Trophoblast cell (in vitro differentiated cells and primary cell): ENCODE measurements at places on chromosomes 13 and 19.

GRCh38 chr13:60501236-60501635, 104.2 kb downstream of the TDRD3 start:
- DNase-seq, result no peak
- H3K27me3 ChIP-seq, result no peaks in the 10 kb centered on the region
- no peaks in the 10 kb centered on the region for H3K4me1 ChIP-seq
- H3K36me3 ChIP-seq, result peaks cover 19% of the 10 kb centered on the region

GRCh38 chr13:40158218-40158617, 502.8 kb downstream of the COG6 start:
- peaks cover 8% of the 10 kb centered on the region for H3K4me1 ChIP-seq
- no peak overlapping the region for H3K27ac ChIP-seq
- H3K36me3 ChIP-seq, result no peaks in the 10 kb centered on the region

DNA sequence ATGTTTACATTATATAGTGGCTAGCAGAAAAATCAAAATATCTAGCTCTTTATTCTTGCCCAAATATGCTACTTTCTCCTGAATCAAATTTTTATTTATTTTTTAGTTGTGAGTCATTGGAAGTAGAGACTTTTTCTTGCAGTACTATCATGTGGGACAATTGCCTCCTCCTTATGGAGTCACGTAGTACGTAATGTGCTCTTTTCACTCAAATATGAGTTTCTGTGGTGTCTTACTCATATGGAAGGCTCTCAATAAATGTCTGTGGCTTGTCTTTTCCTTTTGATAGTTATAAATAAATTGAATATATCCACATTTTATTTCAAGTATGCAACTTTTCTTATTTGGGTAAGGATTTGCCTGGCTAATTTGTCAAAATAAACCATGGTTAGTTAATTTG, 1411.0 kb upstream of the SLC10A2 start:
- H3K4me3 ChIP-seq, result no peak overlapping the region
- no peaks in the 10 kb centered on the region for H3K27me3 ChIP-seq
- no peak overlapping the region for H3K27ac ChIP-seq
- no peaks in the 10 kb centered on the region for H3K4me1 ChIP-seq
- no peaks in the 10 kb centered on the region for H3K36me3 ChIP-seq
- DNase-seq, result no peak

- H3K4me3 ChIP-seq, result no peak overlapping the region
- no peaks in the 10 kb centered on the region for H3K27me3 ChIP-seq
- H3K4me1 ChIP-seq, result no peaks in the 10 kb centered on the region
- H3K36me3 ChIP-seq, result no peaks in the 10 kb centered on the region
- DNase-seq, result peak; percentile 40
- H3K27ac ChIP-seq, result no peak overlapping the region
These were observed 13.3 kb upstream of the ZNF57 start for GRCh38 chr19:2887391-2887914.

- no peak overlapping the region for H3K27ac ChIP-seq
- H3K36me3 ChIP-seq, result peaks cover 28% of the 10 kb centered on the region
- peak overlapping the region; percentile 94 for H3K4me3 ChIP-seq
- peak; percentile 29 for DNase-seq
These were observed 556 bp downstream of the CACTIN start for GRCh38 chr19:3625996-3626472.

DNA sequence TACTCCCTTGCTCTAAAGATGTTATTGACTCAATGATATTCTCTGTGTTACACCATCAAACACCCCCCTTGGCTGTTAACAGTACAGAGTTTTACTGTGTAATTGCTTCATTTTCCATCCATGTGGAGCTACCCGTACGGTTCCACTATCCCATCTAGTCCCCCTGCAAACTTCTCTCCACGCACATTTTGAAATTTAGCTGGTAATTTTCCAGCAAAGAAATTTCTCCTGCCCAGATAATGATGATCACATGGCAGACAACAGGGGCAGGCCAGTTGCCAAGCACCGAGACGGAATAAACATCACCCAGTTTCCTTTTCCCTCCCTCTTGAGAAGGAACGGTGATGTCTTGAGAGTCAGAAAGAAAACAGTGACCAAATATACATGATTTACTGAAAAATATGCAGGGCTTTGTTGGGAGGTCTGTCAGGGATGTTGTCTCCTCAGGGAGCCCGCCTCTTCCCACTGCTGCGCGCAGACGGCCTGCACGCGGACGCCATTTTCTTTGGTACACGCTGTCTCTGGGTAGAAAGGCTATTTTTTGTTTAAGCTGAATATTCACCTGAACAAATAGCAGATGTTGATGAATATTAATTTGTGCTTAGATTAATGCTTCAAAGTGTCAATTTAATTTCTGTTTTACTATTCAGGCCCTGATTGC, 109.9 kb downstream of the OLFM4 start:
- H3K27ac ChIP-seq, result no peak overlapping the region
- no peak overlapping the region for H3K4me3 ChIP-seq
- no peaks in the 10 kb centered on the region for H3K36me3 ChIP-seq
- no peak for DNase-seq
- H3K4me1 ChIP-seq, result peaks cover 9% of the 10 kb centered on the region
- peaks cover 2% of the 10 kb centered on the region for H3K27me3 ChIP-seq

GRCh38 chr19:38036707-38037611, 130.0 kb downstream of the SIPA1L3 start:
- DNase-seq, result no peak
- H3K36me3 ChIP-seq, result no peaks in the 10 kb centered on the region
- no peak overlapping the region for H3K27ac ChIP-seq
- no peaks in the 10 kb centered on the region for H3K27me3 ChIP-seq
- peaks cover 13% of the 10 kb centered on the region for H3K4me1 ChIP-seq
- no peak overlapping the region for H3K4me3 ChIP-seq

- H3K27me3 ChIP-seq, result no peaks in the 10 kb centered on the region
- H3K36me3 ChIP-seq, result no peaks in the 10 kb centered on the region
- H3K27ac ChIP-seq, result no peak overlapping the region
- no peak for DNase-seq
- peaks cover 23% of the 10 kb centered on the region for H3K4me1 ChIP-seq
- H3K4me3 ChIP-seq, result no peak overlapping the region
These were observed 626.5 kb downstream of the UQCRFS1 start for GRCh38 chr19:28586474-28586873.

DNA sequence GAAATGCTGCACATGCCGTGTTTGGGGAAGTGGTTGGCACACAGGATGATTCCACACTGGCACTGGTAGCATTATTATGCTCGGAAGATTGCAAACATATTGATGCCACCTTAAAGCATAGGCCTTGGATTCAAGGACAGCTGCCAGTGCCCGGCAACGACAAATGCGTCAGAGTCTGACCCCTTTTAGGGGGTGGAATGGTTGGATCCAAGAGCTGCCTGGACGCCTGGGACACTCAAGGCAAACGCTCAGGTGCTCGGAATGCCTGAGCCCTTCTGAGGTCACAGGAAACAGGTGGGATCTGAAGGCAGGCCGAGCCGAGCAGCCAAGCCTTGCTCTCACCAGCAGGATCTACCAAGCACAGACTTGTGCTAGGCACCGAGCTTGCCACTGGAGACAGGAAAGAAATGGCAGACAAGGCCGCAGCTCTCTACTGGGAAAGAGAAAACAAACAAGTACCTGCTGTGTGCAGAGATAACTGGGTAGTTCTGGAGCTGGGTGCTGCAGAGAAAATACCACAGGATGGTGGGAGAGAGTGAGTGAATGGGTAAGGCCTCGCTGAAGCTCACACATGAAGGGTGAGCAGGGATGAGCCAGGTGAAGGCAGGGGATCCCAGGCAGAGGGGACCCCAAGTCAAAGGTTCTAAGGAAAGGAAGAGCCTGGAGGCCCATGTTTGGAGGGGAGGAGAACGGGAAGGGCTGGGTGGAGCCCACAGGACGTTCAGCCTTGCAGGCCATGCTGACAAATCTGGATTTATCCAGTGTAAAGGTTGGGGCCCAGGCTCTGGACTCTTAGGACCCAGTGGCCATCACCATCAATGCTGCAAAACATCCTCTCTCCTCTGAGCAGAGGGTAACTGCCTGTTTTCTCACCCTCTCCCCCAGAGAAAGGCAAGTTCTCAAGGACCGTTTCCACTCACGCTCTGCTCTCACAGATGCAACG, 9.2 kb downstream of the RANBP3 start:
- H3K4me1 ChIP-seq, result peaks cover 41% of the 10 kb centered on the region
- H3K27ac ChIP-seq, result peak overlapping the region; percentile 40
- no peaks in the 10 kb centered on the region for H3K27me3 ChIP-seq
- H3K4me3 ChIP-seq, result no peak overlapping the region
- DNase-seq, result no peak
- peaks cover 9% of the 10 kb centered on the region for H3K36me3 ChIP-seq

GRCh38 chr13:21051675-21052074, 9.7 kb downstream of the LATS2 start:
- H3K36me3 ChIP-seq, result peaks cover 14% of the 10 kb centered on the region
- no peak overlapping the region for H3K4me3 ChIP-seq
- no peaks in the 10 kb centered on the region for H3K27me3 ChIP-seq
- H3K27ac ChIP-seq, result no peak overlapping the region

DNA sequence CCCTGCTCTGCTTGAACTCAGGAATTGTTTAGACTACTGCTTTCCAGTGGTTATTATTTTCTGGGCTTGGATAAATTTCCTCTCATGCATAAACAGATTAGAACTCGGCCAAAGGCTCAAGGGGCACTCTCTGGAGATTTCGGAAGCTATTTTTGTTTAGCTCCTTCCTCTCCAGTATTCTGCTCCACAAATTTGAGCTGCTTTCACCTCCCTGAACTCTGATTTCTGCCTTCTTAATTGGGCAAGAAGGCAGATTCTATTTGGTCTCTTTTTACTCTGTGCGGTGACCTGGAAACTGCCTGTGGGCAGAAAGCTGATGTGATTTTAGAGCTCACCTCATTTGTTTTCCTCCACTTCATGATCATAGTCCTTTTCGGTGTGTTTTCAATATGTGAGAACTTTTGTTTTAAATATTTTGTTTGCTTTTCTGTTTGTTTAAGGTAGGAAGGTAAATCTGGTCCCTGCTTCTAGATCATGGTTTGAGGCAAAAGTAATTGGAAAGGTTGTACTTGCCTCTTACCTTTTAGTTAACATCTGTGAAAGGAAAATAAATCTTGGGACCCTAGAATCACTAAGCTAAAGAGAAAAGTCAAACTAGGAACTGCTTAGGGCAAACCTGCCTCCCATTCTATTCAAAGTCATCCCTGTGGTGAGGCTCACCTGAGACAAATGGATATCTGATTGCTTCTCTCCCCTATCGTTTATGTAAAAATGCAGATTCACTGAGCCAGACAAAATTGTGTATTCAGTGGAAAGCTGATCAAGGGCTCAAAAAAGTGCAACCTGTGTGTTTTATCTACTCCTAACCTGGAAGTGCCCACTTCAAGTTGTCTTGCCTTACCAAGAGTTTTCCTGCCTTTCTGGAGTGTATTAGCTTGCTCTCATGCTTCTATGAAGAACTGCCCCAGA, 714.7 kb upstream of the PCDH20 start:
- no peaks in the 10 kb centered on the region for H3K36me3 ChIP-seq
- DNase-seq, result no peak
- no peaks in the 10 kb centered on the region for H3K27me3 ChIP-seq
- no peak overlapping the region for H3K27ac ChIP-seq
- H3K4me1 ChIP-seq, result no peaks in the 10 kb centered on the region

GRCh38 chr19:39125199-39125553, 410 bp upstream of the PAK4 start:
- H3K27me3 ChIP-seq, result no peaks in the 10 kb centered on the region
- peaks cover 12% of the 10 kb centered on the region for H3K4me1 ChIP-seq
- H3K4me3 ChIP-seq, result no peak overlapping the region
- DNase-seq, result no peak

GRCh38 chr19:33712268-33712667, 84.4 kb upstream of the KCTD15 start:
- no peaks in the 10 kb centered on the region for H3K4me1 ChIP-seq
- DNase-seq, result no peak
- H3K27me3 ChIP-seq, result no peaks in the 10 kb centered on the region
- H3K4me3 ChIP-seq, result no peak overlapping the region
- no peak overlapping the region for H3K27ac ChIP-seq

DNA sequence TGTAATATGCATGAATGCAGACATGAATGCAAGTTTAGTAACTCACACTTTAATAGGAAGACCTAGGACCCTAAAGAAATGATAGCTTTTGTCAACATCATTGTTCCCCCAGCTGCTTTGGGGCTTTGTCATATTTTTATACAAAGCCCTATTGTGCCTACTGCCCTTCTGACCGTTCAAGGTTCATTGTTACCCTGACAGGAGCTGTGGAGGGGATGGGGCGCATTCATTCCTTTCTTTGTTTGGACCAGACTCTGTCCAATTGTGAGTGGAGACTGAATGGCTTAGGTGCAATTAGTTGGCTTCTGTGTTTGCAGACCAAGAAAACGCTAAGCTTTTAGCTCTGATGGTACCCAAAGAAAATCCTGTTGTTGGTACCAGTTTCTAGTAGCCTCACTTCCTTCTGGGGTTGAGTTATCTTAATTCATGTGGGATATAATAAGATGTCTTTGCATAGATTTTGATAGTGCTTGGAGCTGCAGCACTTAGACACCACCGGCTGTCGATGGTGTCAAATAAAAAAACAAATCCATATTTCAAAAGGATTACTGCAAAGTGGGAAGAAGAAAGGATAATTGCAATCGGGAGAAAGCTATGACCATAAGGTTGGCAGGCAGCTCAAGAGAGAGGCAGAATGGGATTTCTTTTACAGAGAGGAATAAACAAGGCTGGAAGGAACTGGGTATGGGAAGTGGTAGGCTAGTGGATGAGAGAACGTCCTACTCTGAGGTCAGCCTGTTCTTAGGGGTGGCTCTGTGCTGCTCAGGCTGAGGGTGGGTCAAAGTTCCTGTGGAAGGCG, 133.9 kb upstream of the TMTC4 start:
- H3K4me1 ChIP-seq, result no peaks in the 10 kb centered on the region
- H3K36me3 ChIP-seq, result no peaks in the 10 kb centered on the region
- H3K27ac ChIP-seq, result no peak overlapping the region
- no peaks in the 10 kb centered on the region for H3K27me3 ChIP-seq
- DNase-seq, result no peak
- H3K4me3 ChIP-seq, result no peak overlapping the region

- no peaks in the 10 kb centered on the region for H3K27me3 ChIP-seq
- peak overlapping the region; percentile 0 for H3K27ac ChIP-seq
- no peak for DNase-seq
- no peak overlapping the region for H3K4me3 ChIP-seq
These were observed 38.3 kb downstream of the AP1M1 start for GRCh38 chr19:16235811-16236652.

DNA sequence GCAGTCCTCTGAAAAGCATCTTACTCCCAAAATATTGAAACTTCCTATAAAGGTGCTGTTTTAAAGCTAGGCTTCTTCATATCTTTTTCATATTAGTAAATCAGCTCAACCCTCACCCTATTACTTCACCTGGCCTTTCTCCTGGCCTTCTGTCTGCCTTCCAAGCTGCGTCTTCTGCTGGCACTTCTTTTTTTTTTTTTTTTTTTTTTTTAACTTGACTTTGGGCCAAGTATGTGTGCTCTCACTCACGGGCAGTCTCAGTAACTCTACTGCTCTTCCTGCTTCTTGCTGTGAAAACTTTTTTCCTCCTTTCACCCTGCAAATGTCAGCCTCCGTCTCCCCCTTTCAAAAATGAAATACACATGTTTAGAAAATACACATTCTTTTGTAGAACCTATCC, 41.2 kb upstream of the KCTD4 start:
- no peak for DNase-seq
- no peak overlapping the region for H3K27ac ChIP-seq
- H3K36me3 ChIP-seq, result no peaks in the 10 kb centered on the region
- H3K27me3 ChIP-seq, result no peaks in the 10 kb centered on the region
- no peaks in the 10 kb centered on the region for H3K4me1 ChIP-seq
